Head of caudate nucleus (tissue), 42 donors: ENCODE measurements at places on chromosomes 5 and 9.
A peak's percentile ranks its signal among the peaks of the same experiment; 100 is the strongest.

DNA sequence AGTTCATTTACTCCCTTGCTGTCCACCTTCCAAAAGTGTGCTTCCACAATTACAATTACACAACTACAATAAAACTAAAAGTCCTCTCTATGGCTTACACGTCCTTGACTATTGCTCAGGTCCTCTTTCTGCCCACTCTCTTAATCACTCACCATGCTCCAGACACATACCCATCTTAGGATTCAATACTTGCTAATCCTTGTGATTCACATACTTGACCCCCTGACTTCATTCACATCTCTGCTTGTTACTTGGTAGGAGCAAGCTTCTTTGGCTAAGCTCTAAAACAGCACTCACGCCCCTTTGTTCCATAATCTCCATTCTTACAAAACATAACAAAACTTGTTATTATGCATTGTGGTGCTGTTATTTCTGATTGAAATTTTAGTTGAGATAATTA lies 215.8 kb downstream of the EDIL3 start:
- no peak for DNase-seq

DNA sequence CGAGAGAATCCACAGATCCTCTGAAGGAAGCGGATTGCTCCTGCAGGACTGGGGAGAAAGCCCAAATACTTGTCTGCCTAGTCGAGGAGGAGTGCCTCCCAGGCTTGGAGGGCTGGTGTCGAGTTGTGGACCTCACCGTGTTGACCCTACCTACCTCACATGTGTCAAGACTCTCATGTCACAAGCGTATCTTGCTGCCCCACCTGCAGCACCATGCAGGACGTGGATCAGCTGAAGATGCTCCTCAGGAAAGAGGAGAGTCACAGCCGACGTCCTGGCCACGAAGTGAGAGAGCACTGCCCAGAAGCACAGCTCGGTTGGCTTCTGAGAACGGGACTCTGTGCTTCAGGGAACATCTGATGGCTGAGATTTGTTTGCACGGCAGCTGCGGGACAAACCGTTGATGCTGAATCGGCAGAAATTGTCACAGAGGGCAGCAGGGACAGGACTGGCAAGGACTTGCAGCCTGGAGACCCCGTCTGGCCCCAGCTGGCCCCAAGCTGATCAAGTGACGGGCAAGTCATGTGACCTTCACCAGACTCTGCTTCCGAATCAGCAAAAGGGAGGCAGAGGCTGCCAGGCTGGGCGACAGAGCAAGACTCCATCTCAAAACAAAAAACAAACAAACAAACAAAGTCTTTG lies 119.1 kb upstream of the ITGA1 start:
- DNase-seq = peak; percentile 35

DNA sequence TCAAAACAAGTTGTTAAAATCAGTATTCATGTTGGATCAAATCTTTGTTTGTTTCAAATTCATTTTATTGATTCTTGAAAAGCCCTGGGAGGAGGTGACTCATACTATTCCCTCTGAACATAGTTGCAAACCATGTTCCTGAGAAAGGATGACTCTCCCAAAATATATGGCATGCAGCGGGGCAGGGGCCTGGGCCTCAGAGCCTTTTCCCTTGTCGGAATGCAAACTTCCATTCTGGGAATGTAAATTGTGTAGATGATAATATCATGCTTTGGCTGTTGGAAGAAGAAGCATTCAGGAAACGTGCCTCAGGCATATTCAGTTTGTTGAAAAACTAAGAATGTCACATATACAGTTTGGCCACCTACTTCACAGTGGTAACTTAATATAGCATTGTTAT lies 242.0 kb downstream of the AUH start:
- DNase-seq = no peak

DNA sequence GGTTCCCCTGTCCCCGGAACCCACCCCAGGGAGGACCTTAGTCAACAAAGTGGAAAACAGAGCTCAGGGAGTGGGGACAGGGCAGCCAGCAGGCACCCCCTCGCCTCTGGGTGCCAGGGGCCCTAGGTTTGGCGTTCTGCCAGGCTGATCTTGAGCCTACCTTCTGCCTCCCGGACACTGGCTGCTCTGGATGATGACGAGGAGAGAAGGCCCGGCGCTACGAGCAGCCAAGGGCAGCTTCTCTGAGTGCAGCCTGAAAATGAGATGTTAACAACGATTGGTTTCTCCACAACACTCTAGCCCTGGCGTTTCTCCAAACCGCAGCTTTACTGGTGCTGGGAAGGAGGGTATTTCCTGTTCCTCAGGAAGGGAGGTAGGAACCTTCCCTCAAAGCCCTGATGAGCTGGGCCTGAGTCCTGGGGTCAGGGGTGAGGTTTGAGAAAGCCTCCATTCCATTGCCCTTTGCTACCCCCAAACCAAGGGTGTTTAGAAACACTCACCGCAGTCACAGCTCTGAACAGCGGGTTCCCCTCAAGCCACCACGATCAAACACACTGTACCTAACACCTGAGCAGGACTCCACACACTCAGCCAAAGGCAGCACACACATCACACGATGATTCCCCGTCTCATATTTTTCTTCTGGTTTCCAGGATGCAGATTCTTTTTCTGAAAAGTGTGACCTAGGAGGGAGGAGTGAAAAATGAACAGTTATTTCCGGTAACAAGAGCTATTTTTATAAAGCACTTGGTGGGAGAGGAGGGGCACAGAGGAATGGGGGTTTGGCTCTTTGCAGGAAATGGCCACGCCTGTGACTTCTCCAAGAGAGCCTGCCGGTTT lies at the start of gene STING1:
Gene STING1, minus strand, starts transcription at position 709 of the 840 bp plus-strand sequence. CDS start 1,054 bp downstream, outside the sequence.
- DNase-seq = peak; percentile 40

- DNase-seq = peak; percentile 43
Observed at GRCh38 chr5:154647114-154647760, 107.9 kb upstream of the LARP1 start.
